Adrenal gland (tissue), 19 donors: ENCODE measurements at places on chromosomes 6 and 20. TPM values are rescaled to one million over a fixed set of nuclear protein-coding genes. Genes with fewer than 3 reads are reported as not detected.

The HLA-DPB1 gene
- total RNA-seq, result 521 TPM

The SLC52A3 gene
- 0.17 TPM for total RNA-seq

- no peaks in the 10 kb centered on the region for H3K36me3 ChIP-seq
- DNase-seq, result no peak
- H3K4me1 ChIP-seq, result no peaks in the 10 kb centered on the region
- H3K27ac ChIP-seq, result no peak overlapping the region
- H3K4me3 ChIP-seq, result no peak overlapping the region
Observed at GRCh38 chr6:33746036-33746600, 587 bp downstream of the IP6K3 start.

DNA sequence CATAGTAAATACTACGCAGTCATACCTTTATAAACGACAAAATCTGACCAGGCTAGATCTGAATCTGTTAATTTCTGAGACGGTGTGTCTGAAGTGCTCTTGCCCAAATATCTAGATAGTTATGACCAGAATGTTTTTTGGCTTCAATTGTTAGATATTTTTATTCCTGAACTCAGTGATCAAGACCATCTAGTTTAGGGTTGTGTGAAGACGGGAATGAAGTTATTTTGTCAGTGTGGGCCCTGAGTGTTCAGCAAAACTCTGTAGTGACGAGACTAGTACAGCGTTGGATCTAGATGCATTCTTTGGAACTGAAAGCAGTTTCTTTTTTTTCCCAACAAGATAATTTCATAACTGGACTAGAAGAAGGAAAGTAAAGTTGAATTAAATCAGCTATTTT is 3.1 kb downstream of the STXBP5 start:
- peak overlapping the region; percentile 95 for H3K27ac ChIP-seq
- H3K36me3 ChIP-seq, result no peaks in the 10 kb centered on the region
- DNase-seq, result no peak
- H3K4me3 ChIP-seq, result no peak overlapping the region
- H3K27me3 ChIP-seq, result no peaks in the 10 kb centered on the region
- H3K4me1 ChIP-seq, result peaks cover 45% of the 10 kb centered on the region

DNA sequence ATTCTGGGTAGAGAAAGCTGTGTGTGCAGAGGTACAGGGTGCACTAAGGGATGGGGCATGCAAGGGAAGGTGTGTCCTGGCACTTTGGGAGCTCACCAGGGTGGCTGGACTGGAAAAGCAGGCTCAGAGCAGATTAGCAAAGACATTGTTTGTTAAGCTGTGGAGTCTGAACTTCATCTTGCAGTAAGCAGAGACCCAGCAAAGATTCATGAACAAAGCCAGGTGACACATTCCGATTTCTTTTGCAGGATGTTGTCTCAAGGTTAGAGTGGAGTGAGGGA is 28.8 kb downstream of the DUSP22 start:
- H3K4me1 ChIP-seq, result no peaks in the 10 kb centered on the region
- no peaks in the 10 kb centered on the region for H3K36me3 ChIP-seq
- DNase-seq, result no peak
- H3K27me3 ChIP-seq, result no peaks in the 10 kb centered on the region
- no peak overlapping the region for H3K27ac ChIP-seq
- no peak overlapping the region for H3K4me3 ChIP-seq

The C6orf15 gene
- total RNA-seq, result not detected

- peak overlapping the region; percentile 89 for H3K27ac ChIP-seq
- no peak overlapping the region for H3K4me3 ChIP-seq
- peak; percentile 42 for DNase-seq
- peaks cover 33% of the 10 kb centered on the region for H3K36me3 ChIP-seq
Observed at GRCh38 chr20:41174373-41174772, 37.0 kb downstream of the PLCG1 start.

The SAMHD1 gene
- total RNA-seq, result 75.7 TPM

DNA sequence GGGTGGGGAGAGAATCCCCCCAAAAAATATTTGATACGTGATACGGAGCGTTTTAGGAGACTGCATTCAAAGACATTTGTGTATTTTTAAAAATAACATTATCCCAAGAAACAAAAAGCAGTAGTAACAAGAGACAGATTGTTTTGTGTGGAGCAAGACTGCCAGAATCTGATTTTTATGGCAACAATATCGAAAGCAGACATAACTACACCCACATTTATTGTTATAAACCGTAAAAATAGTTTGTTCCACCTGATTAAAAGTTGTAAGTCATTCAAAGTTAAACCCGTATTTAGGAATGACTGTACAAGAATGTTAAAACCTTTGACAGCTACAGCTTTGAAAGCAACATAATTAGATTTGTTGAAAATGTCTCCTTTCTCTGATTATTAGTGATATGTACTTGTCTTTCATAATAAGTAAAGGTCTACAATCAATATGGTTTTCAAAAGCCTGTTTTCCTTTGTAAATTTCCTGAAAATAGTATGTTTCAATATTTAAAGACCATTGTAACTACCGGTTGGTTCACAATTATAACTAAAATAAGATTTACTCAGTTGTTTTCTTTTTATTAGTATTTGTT is 2.7 kb downstream of the EYA4 start:
- peaks cover 43% of the 10 kb centered on the region for H3K27me3 ChIP-seq
- no peak for DNase-seq
- H3K4me1 ChIP-seq, result no peaks in the 10 kb centered on the region
- H3K36me3 ChIP-seq, result no peaks in the 10 kb centered on the region

The TGM3 gene
- total RNA-seq, result not detected

DNA sequence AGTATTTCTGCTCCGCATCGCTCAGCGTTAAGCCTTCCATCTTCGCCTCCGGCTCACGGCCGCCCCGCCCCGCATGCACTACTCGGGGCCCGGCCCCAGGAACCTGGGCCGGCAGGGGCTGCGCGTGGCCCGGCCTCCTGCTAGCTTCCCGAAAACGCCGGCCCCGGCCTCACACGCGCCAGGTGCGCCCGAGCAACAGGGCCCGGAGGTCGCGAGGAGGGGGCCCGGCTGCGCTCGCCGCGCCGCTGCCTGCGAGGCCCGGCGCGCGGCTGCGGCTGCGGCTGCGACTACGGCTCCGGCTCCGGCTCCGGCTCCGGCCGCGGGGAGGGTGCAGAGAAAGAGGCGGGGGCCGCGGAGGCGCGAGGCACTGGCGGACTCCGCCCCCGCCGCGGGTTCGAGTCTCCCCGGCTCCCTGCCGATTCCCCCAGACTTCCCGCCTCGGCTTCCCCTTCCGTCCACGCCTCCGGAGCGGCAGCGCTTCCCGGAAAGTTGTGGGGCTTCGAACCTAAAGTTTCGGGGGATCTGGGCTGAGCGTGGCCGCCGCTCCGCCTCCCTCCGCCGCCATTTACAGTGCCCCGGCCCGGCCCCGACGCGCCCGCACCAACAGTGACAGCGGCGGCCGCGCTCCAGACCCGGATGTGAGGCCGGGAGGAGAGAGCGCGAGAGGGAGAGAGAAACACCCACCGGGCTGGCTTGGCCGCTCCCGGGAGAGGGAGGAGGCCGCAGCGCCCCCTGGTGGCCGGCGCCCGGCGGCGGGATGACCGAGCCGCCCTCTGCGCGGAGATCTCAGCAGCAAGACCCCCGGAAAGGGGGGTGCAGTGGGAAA is at the start of gene REPS1:
Gene REPS1, minus strand, starts transcription at position 611 of the 826 bp plus-strand sequence. Its CDS starts 571 bp downstream, at position 40.
- no peaks in the 10 kb centered on the region for H3K36me3 ChIP-seq
- peak; percentile 92 for DNase-seq
- peak within 1 kb of the TSS; percentile 84 for H3K4me3 ChIP-seq
- peaks cover 14% of the 10 kb centered on the region for H3K4me1 ChIP-seq
- H3K27me3 ChIP-seq, result no peaks in the 10 kb centered on the region

GRCh38 chr20:24818056-24818455 is 131.0 kb upstream of the CST7 start:
- no peaks in the 10 kb centered on the region for H3K4me1 ChIP-seq
- H3K27ac ChIP-seq, result no peak overlapping the region
- no peaks in the 10 kb centered on the region for H3K27me3 ChIP-seq
- H3K36me3 ChIP-seq, result no peaks in the 10 kb centered on the region
- DNase-seq, result no peak

The ATG5 gene
- total RNA-seq, result 32.9 TPM

The COL9A3 gene
- total RNA-seq, result 2.2 TPM

GRCh38 chr20:31849306-31849930 is 4.0 kb upstream of the FOXS1 start:
- H3K36me3 ChIP-seq, result no peaks in the 10 kb centered on the region
- no peak for DNase-seq
- no peak overlapping the region for H3K4me3 ChIP-seq
- no peak overlapping the region for H3K27ac ChIP-seq
- H3K27me3 ChIP-seq, result no peaks in the 10 kb centered on the region

The CCDC28A gene
- 45.8 TPM for total RNA-seq

DNA sequence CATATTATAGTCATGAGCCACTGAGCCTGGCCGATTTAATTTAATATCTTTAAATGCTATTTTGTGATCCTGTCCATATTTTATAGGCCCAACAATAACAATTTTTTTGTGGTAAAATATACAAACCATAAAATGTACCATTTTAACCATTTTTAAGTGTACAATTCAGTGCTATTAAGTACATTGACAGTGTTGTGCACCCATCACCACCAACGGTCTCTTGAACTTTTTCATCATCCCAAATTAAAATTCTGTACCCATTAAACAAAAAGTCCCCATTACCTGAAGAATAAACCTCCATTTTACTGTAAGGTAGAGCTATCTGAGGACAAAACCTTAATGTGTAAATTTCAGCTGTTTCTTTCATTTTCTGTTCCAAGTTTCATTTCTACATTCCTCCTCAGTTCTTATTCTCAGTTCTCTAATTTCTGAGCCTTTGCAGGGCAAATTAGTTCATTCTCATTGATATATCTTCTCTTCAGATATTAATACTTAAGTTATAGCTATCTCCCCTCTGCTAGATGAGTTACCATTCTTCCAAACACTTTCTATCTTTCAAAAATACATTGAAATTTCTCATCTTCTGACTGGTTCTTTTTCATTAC is 10.3 kb downstream of the MTO1 start:
- H3K27me3 ChIP-seq, result no peaks in the 10 kb centered on the region
- H3K27ac ChIP-seq, result no peak overlapping the region
- no peak overlapping the region for H3K4me3 ChIP-seq
- H3K4me1 ChIP-seq, result no peaks in the 10 kb centered on the region
- DNase-seq, result no peak
- H3K36me3 ChIP-seq, result no peaks in the 10 kb centered on the region

DNA sequence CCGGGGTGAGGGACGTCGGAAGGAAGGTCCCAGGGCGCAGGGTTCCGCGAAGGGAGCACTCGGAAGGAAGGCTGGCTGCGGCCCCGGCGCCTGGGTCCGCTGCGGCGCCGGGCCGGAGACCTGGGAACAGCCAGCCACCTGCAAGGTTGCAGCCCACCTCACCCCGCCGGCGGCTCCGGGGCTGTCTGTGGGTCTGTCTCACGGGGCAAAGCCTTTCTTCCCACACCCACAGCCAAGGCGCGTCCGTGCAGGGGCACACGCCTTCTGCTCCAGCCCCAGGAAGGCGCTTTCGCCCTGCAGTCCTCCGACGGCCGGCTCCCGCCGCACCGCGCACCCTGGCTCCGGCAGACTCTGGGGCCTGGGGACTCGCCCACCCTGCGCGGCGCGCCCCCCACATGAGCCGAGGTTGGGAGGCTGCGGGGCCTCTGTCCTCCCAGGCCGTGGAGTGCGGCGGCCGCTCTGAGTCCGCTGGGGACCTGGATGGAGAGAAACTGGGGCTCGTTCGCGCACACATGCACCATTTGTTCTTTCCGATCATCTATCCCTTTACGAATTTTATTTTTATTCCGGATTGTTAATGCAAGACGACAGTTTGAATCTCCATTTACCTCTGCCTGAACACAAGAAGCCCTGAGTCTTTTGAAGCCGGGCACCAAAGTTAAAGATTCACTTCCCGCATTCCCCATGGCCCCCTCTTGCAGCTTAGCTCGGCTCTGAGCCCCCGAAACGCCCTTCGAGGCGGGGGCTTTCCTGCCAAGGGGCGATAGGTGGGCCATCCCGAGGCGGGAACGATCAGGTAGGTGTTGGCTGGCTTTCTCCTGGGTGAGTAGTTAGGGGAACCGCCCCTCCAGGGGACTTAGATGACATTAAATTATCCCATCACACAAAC is 4.5 kb upstream of the FOXC1 start:
- no peak overlapping the region for H3K4me3 ChIP-seq
- H3K27ac ChIP-seq, result no peak overlapping the region
- no peaks in the 10 kb centered on the region for H3K4me1 ChIP-seq
- H3K27me3 ChIP-seq, result peaks cover 71% of the 10 kb centered on the region
- no peak for DNase-seq

DNA sequence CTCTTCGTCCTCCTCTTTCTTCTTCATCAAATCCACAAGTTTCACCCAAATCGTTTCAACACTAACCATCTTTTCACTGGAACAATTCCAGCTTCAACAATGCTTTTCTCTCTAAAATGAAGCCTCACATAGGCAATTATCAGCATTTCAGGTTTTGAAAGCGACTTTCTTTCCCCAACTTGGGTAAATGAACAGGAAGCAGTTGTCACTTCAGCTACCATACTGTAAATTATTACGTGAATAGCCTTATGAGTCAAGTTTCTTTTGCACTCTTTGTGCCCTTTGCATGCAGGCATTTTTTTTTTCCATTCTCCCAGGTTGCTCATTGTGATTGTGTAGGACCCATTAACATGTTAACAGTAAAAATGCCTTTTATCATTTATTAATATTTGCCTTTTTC is 121.7 kb upstream of the BTBD3 start:
- no peak overlapping the region for H3K27ac ChIP-seq
- no peak for DNase-seq

DNA sequence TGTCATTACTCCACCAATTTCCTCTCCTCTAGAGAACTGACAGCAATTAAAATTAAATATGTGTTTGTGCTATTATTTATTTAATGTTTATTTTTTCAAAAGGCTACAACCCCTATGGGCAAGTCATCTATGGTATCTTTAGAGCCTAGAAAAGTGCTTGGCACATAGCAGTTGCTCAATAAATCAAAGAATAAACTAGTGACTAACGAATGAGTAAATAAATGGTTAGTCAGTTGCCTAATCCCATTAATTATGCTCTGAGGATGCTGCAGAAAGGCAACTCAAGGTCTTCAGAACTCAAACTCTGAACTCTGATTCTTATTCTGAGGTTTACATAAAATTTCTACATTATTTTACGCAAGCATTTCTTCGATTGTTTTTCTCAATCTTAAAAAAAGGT is 193.0 kb upstream of the TSHZ2 start:
- no peaks in the 10 kb centered on the region for H3K36me3 ChIP-seq
- DNase-seq, result no peak
- H3K4me3 ChIP-seq, result no peak overlapping the region
- H3K27ac ChIP-seq, result no peak overlapping the region

The SLC32A1 gene
- not detected for total RNA-seq

DNA sequence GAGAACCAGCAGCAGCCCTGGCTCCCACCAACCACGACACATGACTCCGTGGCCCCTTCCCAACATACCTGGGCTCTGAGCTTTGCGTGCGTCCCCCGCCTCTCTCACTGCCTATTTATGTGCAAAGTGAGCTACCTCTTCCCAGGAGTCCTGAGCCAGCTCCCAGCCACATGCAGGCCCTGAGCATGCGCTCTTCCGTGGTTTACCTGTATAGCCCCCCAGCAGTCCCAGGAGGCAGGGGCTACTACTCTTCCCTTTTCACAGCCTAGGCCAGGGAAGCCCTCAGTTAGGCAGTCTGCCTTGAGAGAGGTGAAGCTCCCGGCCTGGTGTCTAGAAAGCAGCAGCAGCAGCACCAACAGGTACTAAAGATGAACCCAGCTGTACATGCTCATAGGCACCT is 114.8 kb upstream of the CDYL start:
- no peaks in the 10 kb centered on the region for H3K4me1 ChIP-seq
- no peak overlapping the region for H3K4me3 ChIP-seq
- no peak for DNase-seq
- H3K27ac ChIP-seq, result no peak overlapping the region
- no peaks in the 10 kb centered on the region for H3K36me3 ChIP-seq
